ENCODE measurements at places on chromosomes 11 and 22.
A peak's percentile ranks its signal among the peaks of the same experiment; 100 is the strongest.

DNA sequence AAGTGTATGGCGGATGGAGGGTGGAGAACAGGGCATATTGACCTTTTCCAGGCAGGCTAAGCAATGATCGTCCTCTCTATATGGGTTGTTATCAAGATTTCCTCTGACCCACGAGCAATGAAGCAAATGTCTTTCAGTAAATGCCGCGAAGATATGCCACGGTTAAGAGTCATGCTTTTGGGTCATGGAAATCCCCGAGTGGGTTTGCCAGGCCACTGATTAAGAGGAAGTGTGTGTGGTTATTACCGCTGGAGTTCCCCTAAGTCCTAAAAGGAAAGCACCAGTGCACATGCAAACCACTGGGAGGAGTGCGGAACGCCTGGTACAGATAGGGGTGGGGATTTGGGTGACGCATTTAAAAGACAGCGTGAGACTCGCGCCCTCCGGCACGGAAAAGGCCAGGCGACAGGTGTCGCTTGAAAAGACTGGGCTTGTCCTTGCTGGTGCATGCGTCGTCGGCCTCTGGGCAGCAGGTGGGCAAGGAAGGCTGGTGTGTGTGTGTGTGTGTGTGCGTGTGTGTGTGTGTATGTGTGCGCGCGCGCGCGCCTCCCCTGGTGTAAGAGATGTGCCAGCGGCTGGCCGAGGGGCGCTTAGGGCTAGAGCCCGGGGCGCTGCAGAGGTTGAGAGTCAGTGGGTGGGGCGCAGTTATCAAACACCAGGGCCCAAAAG is at the start of gene BIRC3:
Gene BIRC3, plus strand, starts transcription at position 386 of the 669 bp plus-strand sequence. CDS start 7,026 bp downstream, outside the sequence.
- peak; percentile 97 for DNase-seq

GRCh38 chr11:13602844-13603243 is 65.6 kb upstream of the FAR1 start:
- no peak for DNase-seq

GRCh38 chr22:41480397-41480735 is 11.4 kb downstream of the ACO2 start:
- no peak for DNase-seq

- DNase-seq = no peak
Observed at GRCh38 chr22:17229991-17230630, 10.9 kb upstream of the ADA2 start.

DNA sequence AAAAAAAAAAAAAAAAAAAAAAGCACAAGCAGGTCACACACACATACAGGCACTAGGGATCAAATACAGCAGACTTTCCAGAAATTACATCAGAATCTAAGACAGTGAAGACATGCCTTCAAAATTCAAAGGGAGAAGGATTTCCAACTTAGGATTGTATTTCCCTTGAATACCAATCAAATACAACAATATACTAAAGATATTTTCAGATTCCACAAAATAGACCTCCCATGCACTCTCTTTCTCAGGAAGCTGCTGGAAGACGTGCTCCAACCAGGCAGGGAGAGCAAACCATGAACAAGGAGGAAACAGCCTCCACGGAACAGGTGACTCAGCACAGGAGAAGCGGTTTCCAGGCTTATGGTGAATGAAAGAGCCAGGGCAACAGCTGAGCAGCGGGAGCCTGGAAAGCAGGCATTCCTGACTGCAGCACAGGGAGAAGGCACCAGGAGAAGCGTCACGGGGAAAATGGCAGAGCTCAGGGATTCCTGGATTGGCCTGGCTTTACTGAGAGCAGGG is 32.0 kb downstream of the TMEM184B start:
- no peak for DNase-seq

- DNase-seq = no peak
Observed at GRCh38 chr22:34914846-34915245, 151.1 kb upstream of the ISX start.

DNA sequence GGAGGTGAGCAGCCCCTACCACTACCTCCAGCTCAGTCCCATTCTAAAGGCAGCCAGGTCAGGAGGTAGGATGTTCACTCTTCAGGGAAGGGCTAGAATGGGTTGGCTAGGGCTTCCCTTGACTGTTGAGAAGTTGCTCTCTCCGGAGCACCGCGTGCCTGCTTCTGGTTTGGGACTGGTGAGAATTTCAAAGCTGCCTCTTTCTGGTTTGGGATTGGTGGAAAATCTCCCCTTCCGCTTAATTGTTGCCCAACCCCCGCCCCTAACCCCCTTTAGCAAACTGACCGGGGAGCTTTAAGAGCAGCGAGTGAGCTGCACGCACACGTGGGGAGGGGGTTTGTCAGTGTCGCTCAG is 686 bp downstream of the USP2 start:
- no peak for DNase-seq

GRCh38 chr11:126059238-126059781 is 3.4 kb downstream of the CDON start:
- DNase-seq = no peak

- no peak for DNase-seq
Observed at GRCh38 chr11:27816197-27816596, 115.9 kb upstream of the BDNF start.

GRCh38 chr11:69286374-69287371 is 7.3 kb upstream of the MYEOV start:
- no peak for DNase-seq

DNA sequence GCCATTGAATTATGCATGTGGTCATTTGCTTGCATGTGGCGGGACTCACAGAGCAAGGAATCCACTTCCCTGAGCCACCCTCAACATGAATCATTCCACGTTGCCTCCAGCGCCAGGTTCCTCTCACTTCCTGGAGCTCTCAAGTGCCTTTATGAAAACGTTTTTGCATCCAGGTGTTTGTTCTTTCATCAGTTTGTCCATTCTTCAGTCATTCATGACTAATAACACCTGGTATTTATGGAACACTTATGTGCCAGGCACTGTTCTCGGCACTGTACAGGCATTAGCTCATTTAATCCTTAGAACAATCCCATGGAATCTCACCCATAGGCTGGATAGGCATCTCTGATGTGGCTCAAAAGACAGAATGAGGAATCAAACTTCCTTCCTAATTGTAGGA is 256.1 kb upstream of the SYN3 start:
- no peak for DNase-seq

DNA sequence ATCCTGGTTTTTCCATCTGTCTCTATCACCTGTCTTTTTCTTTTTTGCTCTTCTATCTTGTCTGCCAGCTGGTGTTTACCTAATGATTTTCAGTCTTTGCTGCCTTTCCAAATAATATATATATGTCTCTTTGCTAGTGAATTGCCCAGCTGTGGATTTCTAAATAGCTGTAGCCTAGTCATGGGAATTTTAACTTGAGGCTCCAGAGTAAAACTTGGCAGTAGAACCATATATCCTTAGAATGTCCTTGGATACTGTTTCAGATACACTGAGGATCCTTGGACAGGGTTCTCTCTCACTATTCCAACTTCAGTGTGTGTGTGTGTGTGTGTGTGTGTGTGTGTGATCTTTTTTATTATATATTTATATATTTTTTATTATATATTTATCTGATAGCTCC is 2285.3 kb downstream of the LRRC4C start:
- no peak for DNase-seq

DNA sequence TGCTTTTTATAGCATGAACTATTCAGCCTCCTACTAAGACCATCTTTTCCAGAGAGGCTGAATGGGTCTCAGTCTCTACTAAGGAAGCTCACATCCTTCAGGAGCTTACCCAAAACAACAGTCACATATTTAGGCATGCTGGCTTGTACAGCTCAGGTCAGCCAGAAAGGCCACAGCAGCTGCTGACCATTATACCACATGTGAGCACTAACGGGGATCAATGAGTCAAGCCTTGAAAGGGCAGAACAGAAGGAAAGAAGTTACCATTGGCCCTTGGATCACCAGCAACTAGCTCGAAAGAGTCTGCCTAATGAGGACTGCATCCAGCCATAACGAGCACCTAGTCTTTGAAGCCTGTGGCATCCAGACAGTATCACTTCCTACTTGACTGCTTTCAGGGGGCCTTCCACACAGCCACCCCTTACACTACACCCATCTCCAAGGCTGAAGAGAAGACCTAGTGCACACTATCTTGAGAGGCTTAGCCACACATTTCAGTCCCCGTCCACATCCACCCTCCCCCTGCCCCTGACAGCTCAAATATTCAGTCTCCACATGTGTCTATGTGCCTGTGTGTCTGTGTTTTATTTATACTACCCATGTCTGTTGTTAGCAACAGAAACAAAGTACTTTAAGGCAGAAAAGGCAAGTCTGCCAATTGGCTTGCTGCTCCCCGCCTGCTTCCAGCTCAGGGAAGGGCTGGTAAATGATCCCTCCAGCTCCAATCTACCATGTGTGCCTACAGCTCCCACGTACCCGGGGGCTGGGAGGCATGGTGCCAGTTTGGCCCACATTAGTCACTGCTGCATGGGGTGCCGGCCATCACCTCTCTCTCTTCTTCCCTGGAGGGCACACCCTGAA is 95.5 kb downstream of the RPL27A start:
- DNase-seq = no peak

- DNase-seq = no peak
Observed at GRCh38 chr11:111939836-111940604, 2.9 kb downstream of the DIXDC1 start.

GRCh38 chr11:123586568-123586967 is 67.9 kb downstream of the SCN3B start:
- DNase-seq = no peak

DNA sequence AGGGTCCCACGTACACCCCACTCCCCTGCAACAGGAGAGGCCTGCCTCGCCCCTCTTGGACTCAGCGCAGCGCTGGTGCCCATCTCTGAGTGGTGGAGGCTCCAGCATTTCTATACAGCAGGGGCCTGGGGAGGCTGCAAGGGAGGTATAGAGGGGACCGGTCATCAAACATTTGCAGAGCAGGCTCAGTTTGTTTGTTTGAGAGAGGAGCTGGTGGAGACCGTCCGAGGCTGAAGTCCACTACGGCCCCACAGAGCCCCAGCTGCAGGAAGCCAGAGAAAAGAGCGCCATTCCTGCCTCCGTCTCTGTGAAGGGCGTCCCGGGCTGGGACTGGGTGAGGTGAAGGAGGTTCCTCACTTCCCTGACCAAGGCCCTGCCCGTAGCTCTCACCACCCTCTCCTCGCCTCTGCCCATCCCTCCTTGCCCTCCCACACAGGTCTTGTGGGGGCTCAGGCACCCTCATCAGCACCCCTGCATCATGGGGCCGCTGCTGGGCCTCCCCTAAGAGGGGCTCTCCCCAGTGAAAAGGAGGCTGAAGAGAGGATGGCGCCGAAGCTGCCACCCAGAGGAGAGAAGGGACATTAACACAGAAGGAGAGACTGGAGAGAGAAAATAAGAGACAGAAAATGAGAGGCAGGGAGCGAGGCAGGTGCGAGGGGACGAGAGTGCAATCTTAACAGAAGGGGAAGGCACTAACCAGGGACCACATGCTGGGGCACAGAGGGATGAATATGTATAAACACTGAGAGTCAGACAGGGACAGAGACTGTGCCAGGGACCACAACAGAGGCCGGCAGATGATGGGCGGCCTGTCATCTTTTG is 24.5 kb downstream of the RPUSD4 start:
- no peak for DNase-seq
